ENCODE measurements at places on chromosomes 16 and 17. TPM values are rescaled to one million over a fixed set of nuclear protein-coding genes. Genes with fewer than 3 reads are reported as not detected.

- DNase-seq, result no peak
- peaks cover 13% of the 10 kb centered on the region for H3K4me1 ChIP-seq
- H3K4me3 ChIP-seq, result no peak overlapping the region
- no peaks in the 10 kb centered on the region for H3K36me3 ChIP-seq
- H3K27ac ChIP-seq, result no peak overlapping the region
Measured at GRCh38 chr17:27518545-27519521, 62.6 kb downstream of the KSR1 start.

DNA sequence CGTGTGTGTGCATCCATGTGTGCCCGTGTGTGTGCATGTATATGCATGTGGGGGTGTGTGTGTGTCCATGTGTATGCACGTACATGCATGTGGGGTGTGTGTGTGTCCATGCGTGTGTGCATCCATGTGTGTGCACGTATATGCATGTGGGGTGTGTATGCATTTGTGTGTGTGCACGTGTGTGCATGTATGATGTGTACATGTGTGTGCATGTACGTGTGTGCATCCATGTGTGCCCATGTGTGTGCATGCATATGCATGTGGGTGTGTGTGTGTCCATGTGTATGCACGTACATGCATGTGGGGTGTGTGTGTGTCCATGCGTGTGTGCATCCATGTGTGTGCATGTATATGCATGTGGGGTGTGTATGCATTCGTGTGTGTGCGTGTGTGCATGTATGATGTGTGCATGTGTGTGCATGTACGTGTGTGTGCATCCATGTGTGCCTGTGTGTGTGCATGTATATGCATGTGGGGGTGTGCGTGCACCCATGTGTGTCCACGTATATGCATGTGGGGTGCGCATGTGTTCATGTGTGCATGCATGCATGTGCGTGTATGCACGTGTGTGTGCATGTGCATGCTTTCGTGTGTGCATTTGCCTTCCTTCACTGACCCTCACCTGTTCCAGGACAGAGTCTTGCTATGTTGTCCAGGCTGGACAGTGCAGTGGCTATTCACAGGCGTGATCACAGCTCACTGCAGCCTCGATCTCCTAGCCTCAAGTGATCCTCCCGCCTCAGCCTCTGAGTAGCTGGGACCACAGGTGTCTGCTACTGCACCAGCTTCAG lies 129.6 kb upstream of the TNRC6C start:
- H3K4me1 ChIP-seq, result peaks cover 14% of the 10 kb centered on the region
- no peaks in the 10 kb centered on the region for H3K36me3 ChIP-seq
- no peak for DNase-seq
- no peak overlapping the region for H3K27ac ChIP-seq

DNA sequence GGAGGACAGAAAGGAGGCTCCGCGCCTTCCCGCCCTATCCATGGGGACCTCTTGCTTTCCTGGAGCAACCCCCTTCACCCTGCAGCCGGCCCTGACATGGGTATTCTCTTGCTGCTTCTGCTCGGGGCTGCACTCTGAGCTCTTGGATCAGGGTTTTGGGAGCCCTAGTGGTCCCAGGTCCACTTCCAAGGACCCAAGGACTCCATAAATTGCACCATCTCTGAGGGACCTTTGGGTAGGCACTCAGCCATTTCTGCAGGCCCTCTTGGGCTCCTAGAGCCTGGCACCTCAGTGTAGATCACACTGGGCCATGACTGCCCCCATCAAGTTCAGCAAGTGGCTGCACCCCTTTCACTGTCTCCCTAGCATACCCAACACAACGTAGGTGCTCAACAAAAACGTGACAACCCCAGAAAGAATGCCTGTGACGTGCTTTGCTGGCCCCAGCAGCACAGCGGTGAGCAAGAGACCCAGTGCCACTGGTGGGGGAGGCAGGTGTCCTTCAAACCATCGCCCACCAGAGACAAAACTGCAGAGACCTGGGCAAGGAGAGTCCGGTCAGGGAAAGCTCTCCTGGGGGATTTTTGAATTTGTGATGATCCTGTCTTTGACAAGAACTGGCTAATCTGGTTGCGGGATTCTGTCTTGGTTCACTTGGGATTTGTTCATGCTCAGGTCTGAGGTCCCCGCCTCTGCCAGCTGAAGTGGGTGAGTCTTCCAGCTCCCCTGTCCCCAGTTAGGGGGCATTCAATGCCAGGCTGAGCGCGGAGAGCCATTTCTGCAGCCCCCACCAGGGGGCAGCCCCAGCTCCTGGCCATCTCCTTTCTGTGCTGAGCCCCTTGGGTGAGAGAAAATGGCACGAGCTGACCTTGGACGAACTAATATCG lies 2.5 kb upstream of the RAB11FIP4 start:
- H3K27me3 ChIP-seq, result peaks cover 11% of the 10 kb centered on the region
- no peak overlapping the region for H3K27ac ChIP-seq
- H3K4me1 ChIP-seq, result no peaks in the 10 kb centered on the region
- no peak overlapping the region for H3K4me3 ChIP-seq
- H3K36me3 ChIP-seq, result no peaks in the 10 kb centered on the region

The SLC52A1 gene
- total RNA-seq, result not detected

Measured in adrenal gland (tissue), 19 donors.